ENCODE measurements at places on chromosomes 7 and 10.

- no peak for DNase-seq
Observed at GRCh38 chr10:35446439-35446838, 110.1 kb downstream of the CCNY start.

GRCh38 chr10:101047961-101048892, 13.6 kb upstream of the KAZALD1 start:
- DNase-seq: peak; percentile 49

- DNase-seq: no peak
Observed at GRCh38 chr10:104809288-104810090, 168.4 kb downstream of the SORCS3 start.

GRCh38 chr7:100167912-100168323, 499 bp downstream of the GAL3ST4 start:
- DNase-seq: no peak

DNA sequence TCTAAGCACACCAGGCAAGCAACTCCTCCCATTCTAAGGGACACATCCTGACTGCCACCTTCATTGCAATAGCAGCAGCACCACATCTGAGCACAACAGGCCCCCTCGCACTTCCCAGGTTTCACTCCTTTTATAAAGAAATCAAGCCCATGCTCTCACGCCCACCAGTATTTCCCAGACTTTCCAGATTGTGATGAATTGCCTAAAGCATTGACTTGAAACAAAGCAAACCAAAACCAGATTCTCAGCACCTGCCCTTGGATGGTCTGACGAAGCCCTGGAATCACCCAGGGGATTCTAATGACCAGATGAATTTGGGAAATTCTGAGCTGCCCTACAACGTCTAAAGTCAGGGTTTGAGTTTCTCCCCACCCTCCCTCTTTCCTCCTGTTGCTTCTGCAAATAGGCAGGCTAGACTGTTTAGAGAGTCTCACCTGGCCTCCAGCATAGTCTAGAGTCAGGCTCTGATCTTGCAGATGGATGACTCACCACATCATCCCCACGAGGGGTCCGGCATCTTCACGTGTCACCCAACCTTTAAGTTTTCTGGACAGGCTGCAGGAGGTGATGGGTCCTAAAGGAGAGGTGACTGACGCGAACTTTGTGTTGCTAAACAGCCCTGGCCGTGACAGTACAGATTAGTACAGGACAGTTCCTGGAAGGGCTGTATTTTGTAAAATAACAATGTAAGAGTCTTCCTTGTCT, 198.0 kb downstream of the SKIDA1 start:
- no peak for DNase-seq

DNA sequence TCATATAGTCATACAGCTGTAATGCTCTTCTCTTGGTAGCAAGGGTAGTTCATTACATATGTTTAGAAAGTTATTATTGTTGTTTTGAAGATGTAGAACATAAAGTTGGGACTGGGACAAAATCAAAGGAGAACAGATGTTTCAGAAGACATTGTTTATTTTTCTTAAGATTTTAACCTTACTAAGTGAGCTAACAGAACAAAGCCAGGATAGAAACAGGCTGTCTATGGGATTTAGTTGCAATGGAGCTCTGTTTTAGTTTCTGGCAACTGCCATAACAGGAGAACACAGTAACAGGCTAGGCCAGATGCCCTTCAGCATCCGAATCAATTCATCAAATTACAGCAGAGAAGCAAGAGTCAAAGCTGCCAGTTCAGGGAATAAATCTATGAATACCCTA, 382.4 kb downstream of the ARL4A start:
- DNase-seq: no peak

- DNase-seq: no peak
Observed at GRCh38 chr10:127937915-127938463, 31.1 kb downstream of the PTPRE start.

GRCh38 chr7:102990642-102991041, 77.8 kb downstream of the LRRC17 start:
- no peak for DNase-seq

DNA sequence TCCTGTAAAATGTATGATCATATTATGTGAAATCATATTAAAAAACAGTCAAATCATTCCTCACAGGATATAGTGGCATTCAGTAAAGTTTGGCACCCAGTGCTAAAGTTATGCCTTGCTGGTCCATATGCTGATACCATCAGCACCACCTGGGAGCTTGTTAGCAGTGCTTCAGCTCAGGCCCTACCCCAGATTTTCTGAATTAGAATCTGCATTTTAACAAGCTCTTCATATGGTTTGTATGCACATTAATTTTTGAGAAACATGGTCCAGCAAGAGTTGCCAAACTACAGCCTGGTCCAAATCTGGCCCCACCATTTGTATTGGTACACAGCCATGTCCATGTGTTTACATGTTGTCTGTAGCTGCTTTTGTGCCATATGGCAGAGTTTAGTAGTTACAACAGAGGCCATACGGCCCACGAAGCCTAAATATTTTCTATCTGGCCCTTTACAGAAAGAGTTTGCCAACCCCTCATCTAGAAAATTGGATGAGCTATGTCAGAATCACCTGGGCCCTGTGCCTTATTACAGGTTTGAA, 30.1 kb downstream of the RAB18 start:
- DNase-seq: no peak

DNA sequence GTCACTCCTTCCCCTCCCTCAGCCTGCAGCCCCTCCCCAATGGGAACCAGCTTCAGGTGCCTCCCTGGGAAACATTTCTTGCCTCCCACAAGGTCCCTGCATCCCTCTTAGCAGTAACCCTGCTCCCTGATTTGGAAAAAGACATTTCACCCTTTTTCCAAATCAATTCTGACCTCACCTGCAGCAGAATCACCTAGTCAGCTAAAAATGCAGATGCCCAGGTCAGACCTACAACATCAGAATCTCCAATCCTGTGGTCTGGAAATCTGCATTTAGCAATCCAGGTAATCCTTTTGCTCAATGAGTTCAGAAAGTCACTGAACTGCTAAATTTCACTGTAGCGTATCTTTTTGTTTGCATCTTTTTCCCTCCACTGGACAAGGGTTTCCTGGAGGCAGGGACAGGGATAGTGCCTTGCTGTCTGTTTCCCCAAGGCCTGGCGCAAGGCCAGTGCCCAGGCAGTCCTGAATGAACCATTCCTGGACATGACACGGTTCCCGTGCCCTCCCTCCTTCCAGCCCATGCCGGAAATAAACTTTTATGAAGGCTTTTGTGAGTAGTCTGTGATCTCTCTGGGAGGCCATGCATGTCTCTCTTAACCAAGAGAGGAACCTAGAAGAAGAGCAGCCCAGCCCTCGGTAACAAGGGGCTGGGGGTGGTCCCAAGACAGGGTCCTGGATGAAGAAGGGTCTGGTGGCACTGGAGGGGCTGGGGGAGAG, 44.0 kb downstream of the COL13A1 start:
- no peak for DNase-seq

GRCh38 chr10:55631071-55631654, 729.9 kb downstream of the ZWINT start:
- no peak for DNase-seq

DNA sequence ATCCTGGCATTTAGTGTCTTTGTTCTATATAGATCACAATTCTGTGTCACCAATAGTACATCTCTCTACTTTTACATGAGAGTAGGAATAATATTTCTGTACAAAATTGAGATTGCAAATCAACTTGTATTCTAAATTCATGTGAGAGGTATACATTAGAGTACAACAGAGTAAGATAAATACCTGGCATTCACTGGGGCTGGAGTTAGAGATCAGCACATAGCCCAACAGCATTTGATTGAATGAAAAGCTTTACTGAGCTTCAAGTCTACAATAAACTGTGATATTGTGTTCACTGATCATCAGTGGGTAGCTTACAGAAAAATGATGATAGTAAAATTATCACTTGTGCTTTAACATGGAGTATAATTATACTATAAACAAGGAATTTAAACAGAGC, 1114.7 kb downstream of the REEP3 start:
- DNase-seq: no peak

DNA sequence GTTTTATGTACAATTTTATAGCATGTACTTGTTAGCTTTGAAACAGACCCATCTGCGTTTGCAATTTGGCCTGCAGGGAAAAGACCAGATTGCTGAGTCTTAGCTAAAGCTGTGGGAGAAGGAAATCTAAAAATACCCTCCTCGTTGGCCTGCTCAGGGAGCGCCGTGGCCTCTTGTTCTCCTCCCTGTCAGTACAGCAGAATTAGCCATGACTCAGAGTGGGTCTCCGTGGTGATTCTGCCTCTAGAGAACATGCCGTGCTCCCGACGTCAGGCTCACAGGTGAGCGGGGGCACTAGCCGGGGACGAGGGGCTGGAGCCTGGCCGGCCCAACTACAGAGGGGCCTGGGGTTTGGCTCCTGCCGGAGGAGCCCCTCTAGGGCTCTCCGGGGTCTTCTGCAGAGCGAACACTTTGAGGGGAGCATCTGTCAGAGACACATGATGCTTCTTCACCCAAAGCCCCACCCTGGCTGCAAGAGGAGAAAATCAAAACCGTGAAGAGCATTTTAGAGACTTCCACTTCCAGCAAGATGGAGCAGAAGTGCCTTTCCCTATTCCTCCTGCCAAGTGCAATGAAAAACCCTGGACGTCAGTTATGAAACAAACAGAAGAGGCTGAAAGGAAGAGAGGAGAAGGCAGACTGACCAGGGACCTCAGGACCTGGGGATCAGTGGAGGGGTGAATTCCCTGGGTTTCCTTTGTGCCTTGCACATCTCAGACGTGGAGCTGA, 98.9 kb downstream of the LHPP start:
- no peak for DNase-seq

DNA sequence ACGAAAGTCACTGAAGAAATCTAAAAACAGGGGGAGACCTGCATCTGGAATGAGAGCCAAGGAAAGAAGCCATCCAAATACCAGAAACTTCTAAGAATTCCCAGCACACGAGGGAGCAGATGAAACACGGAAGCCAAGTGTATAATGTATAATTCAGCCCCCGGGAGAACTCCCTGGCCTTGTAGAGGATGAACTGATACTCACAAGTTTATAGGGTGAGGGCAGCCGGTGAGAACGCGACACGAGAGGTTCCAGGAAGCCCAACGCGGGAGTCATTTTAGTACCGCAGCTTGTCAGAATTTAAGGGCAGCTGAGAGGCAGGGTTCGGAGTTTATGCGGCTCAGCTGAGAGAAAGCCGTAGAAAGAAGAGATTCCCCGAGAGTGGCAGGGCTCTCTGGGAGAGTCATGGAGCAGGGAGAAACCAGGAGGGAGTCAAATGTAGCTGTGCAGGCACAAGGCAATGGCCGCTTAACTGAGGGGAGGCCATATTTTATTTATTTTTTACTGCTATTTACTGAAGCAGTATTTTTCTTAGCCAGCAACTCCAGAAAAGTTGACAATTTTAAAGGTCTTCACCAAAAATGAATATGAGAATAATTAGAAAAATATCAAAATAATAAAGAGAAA, 164.0 kb downstream of the NPSR1 start:
- DNase-seq: no peak

DNA sequence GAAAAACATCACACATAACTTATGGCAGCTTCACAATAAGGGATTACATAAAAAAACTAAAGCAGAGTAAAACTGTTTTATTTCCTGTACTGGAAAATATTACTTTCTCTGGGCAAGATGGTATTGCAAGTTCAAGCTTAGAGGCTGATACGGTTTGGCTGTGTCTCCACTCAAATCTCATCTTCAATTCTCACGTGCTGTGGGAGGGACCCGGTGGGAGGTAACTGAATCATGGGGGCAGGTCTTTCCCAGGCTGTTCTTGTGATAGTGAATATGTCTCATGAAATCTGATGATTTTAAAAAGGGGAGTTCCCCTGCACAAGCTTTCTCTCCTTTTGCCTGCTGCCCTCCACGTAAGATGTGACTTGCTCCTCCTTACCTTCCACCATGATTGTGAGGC, 5.1 kb upstream of the LRRC27 start:
- no peak for DNase-seq

DNA sequence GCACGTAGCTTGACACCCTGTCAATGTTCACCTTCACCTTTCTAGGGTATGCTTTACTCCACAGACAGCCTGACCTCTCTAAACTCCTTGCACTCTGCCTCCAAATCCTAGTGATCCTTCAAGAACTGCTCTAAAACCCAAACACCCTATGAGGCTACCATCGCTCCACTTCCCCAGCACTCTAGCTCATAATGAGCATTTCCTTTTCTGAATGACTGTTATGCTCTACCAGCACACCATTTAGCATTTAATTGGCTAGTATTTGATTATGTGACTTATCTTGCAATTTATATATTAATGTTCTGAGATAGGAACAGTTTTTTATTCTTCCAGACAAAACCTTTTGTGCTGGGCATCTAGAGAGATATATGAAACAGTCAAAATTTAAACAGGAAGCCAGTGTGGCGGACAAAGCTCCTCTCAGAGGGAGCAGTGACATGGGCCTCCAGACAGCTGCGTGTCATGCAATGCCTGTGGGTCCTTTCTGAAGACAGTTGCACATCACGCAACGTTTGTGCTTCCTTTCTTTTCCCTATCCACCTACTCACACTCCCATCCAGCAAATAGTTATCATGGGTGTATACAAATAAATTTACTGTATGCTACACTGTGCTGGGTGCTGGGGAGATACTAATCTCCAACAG, 86.3 kb downstream of the ALOX5 start:
- no peak for DNase-seq

- no peak for DNase-seq
Observed at GRCh38 chr7:13240349-13240748, 552.9 kb downstream of the ARL4A start.

GRCh38 chr10:63767138-63767801, 246.1 kb downstream of the REEP3 start:
- DNase-seq: no peak

GRCh38 chr10:3807211-3807927, 22.4 kb upstream of the KLF6 start:
- no peak for DNase-seq

GRCh38 chr10:6669269-6669859, 89.3 kb upstream of the PRKCQ start:
- peak; percentile 7 for DNase-seq

GRCh38 chr7:150407588-150408392, 28.7 kb downstream of the ZNF775 start:
- DNase-seq: no peak
